ENCODE measurements at places on chromosomes 12 and 14. TPM values are rescaled to one million over a fixed set of nuclear protein-coding genes. Genes with fewer than 3 reads are reported as not detected.

LALBA gene
- not detected for total RNA-seq

CMAS gene
- total RNA-seq = 24.3 TPM

PTPN21 gene
- 9.2 TPM for total RNA-seq

WNT1 gene
- not detected for total RNA-seq

BICDL1 gene
- not detected for total RNA-seq

PLEKHA5 gene
- 50.4 TPM for total RNA-seq

DNAL1 gene
- total RNA-seq = 8.2 TPM

Measured in fibroblast of lung (primary cell).